ENCODE measurements at places on chromosomes 16 and 17.

DNA sequence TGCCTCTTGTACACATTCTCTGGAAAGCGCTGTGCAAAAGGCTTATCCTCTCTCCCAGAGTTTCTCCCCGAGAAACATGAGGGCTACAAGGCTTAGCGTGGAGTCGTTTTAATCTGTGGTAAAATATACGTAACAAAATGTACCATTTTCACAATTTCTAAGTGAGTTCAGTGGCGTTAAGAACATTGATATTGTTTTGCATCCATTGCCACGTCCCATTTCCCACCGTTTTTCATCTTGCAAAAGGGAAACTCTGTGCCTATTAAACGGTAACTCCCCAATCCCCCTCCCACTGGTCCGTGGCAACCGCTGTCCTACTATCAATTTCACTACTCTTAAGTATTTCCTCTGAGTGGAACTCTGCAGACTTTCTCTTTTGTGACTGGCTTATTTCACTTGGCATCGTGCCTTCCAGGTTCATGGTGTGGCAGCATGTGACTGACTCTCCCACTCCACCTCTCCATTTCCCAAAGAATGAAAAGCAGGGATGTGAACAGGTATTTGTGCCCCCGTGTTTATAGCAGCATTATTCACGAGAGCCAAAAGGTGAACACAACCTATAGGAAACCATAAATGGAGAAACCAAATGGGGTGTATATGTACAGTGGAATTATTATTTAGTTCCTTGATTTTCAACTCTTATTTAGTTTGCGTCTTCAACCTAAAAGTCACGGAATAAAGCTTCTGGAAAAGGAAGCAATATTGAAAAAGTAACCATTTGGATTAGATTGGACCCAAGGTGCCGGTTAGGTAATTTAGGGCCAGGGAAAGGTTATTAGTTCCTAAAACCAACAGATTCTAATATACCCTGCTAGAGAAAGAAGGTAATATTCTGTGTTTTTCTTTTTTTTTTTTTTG is 1.1 kb upstream of the USP32 start:
- DNase-seq = no peak

- DNase-seq = no peak
Observed at GRCh38 chr17:40317345-40317873, 8.4 kb downstream of the RARA start.

DNA sequence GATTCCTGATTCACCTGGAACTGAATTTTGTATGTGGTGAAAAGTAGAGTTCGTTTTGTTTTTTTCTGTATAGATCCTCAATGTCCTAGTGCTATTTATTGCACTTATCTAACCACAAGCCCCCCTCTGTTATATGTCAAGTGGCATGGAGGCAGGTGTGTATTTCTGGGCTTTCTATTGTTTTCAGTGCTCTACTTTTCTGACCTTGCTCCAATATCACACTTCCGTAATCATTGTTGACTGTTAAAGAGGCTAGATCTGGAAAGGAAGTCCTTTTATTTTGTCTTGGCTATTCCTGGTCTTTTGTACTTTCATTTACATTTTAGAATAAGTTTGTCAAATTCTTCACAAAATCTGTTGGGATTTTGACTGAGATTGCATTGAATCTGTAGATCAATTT is 26.8 kb upstream of the FBXO47 start:
- no peak for DNase-seq

- no peak for DNase-seq
Observed at GRCh38 chr16:30924913-30925631, 1.7 kb downstream of the FBXL19 start.

DNA sequence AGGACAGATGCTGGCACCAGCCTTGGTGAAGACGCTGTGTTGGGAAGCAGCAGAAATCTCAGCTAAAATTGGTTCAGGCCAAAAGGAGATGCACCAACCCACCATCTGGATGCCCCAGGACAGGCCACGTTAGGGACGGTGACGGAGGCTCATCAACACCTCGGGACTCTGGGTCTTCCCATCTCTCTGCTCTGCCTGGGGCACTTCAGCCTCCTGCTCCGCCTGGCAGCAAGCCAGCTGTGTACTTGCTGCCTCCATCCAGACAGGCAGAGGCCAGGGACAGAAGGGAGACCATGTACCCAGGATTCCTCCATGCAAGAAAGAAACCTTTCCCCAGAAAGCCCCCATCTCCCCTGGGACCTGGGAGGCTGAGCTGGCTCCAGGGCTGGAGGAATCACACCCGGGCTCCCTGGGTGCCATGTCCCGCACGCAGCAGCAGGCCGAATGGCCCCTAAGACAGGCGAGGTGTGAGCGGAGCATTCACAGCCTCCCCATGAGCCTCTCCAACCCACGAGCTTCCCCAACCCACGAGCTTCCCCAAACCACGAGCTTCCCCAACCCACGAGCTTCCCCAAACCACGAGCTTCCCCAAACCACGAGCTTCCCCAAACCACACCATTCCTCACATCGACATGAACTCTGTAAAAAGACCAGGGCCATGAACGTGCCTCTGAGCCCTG is 274.5 kb downstream of the C16orf95 start:
- no peak for DNase-seq

GRCh38 chr17:76003915-76004314 is 3.3 kb downstream of the CDK3 start:
- no peak for DNase-seq

- DNase-seq = no peak
Observed at GRCh38 chr17:72206376-72206775, 85.6 kb downstream of the SOX9 start.

DNA sequence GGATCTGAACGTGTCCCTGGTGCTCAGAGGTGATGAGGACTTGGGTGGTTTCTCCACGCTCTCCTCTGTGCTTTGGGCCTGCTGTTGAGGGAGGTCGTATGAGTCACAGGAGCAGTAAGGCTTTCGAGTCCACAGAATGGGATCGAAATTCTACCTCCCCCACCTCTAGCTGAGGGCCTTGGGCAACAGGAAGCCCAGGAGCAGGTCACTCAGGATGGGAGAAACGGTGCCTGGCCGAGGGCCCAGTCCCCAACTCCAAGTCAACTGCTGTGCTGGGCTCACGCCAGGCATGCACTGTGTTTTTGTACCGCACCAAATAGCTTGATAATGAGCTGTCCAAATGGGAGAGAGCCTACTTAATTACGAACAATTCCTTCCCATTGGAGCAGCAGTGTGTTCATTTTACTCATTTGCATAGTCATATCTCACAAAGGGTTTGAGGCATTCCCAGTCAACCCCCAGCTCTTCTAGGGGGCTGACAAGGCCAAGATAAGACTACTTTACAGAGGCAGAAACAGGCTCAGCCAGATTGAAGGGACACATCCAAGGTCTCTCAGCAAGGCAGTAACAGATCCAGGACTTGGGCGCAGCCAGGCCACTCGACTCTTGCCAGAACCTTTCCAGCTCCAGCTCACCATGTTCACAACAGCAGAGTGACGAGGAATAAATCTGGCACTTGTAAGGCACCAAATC is 53.6 kb downstream of the WNT3 start:
- DNase-seq = peak; percentile 42

- DNase-seq = no peak
Observed at GRCh38 chr16:67697422-67698185, 21.5 kb downstream of the GFOD2 start.

- no peak for DNase-seq
Observed at GRCh38 chr17:15124746-15125145, 140.4 kb downstream of the PMP22 start.

- DNase-seq = no peak
Observed at GRCh38 chr16:49704586-49705155, 151.2 kb downstream of the ZNF423 start.

GRCh38 chr16:73315645-73316044 is 267.7 kb upstream of the ZFHX3 start:
- no peak for DNase-seq

DNA sequence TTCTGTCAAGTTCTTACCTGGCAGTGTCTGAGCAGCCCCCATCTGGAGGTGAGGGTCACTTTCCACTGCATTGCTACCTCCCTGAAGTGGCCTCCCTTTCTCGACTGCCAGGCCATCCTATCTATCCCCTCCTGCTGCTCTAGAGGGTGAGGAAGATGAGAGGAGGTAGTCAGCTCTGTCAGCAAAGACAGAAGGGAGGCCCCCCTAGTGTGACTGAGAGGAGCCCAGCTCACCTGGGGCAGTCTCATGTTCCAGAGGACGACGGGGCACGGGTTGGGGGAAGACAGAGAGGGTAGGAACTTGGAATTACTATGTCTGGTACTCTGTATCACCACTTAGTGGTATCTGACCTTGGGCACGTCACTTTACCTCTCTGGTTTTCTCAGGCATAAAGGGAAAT is 22.0 kb downstream of the MYO19 start:
- DNase-seq = no peak

DNA sequence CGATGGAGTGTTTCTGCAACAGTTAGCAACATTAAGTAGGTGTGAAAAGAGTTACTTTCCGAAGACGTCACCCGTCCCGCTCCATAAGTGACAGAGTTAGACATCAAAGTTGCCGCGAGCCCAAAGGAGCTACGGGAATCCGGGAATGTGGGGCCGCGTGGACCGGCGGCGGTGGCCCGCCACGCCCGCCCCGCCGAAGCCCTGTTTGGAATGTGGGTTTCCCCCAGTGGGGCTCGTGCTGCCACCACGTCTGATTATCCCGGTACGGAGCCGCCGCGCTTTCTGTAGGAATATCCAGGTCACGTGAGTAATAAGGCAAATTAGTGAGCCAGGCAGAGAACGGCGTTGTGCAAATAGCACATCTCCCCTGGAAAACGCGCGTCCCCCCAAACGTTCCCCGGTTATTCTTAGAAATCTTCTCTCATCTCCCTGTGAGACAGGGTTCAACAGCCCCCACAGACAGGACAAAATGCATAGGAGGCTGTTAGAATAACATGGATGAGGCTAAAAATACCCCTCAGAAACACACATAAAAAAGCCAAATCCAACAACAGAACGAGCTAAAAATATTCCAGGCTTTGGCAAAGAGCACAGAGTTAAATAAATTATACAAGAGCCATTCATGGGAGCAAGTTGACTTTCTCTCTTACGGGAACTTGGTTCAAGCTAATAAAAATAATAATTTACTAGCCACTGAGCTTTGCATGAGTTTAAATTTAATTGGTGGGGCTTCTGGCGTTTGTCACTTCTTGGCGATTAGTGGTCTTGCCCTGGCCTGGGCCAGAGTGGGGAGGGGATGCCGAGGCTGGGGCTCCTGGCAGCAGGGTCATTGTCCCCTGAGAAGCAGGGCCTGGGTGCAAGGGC is 8.6 kb downstream of the BAHCC1 start:
- no peak for DNase-seq

- DNase-seq = no peak
Observed at GRCh38 chr17:48542114-48542656, 2.7 kb downstream of the HOXB2 start.

GRCh38 chr17:67248291-67248690 is 3.3 kb upstream of the HELZ start:
- no peak for DNase-seq

DNA sequence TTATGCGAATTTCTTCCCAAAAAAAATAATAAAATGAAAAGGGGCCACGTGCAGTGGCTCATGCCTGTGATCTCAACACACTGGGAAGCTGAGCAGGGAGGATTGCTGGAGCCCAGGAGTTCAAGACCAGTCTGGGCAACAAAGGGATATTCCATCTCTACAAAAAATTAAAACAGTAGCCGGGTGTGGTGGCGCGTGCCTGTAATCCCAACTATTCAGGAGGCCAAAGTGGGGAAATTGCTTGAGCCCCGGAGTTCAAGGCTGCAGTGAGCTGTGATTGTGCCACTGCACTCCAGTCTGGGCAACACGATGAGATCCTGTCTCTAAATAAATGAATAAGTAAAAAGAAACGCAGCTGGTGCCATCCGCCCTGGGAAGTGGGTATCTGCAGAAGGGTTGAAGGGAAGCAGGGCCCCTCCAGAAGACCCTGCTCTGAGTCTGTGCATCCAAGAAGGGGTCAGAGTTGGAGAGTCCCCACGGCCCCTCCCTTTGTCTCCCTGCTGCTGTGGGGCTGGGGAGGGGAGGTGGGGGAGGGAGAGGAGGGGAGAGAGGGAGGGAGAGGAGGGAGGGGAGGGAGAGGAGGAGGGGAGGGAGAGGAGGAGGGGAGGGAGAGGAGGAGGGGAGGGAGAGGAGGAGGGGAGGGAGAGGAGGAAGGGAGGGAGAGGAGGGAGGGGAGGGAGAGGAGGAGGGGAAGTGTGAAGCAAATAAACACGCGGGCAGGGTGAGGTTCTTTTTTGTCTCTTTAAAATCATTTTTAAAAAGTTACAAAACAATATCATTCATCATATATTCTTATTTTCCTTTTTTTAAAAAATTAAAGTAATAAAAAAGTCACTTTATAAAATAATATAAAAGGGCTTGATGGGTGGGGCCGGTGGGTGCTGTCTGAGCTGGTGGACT is 5.0 kb upstream of the MYADML2 start:
- no peak for DNase-seq

GRCh38 chr17:72644492-72644891 is 448.0 kb downstream of the SLC39A11 start:
- no peak for DNase-seq

DNA sequence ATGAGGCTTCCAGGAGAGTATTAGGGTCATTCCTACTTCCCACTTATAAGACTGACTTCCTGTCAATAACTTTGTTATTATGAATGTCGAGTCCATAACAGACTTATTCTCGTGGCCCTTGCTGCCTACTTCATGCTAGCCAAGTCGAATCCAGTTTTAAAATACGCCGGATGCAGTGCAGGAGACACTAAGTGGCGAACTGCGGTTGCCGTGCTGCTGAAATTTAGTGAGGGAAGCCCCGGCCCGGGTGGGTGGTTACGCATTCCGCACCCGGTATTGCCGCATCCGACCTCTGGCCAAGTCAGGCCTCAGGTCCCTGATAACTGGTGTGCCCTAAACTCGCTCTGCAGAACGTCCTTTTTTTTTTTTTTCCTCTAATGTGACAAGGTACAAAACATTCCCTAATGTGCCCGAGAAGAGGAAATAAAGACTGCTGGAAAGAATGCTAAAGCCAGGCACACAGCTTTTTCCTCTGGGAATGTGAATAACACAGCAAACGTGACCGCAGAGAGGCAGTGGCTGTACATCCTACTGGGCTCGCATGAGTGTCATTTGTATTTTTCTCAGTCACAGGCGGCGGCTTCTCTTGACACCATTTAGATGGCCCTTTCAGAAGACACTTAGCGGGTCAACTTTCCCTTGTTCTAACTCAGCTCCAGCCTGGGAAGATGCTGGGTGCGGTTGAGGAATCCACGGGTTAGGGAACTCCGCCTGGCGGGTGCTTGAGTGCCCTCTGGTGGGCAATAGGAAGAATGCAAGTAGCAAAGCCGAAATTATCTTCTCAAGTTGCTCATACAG is 7.1 kb upstream of the AKTIP start:
- no peak for DNase-seq

Measured in non-pigmented ciliary epithelial cell (primary cell).